A375 (cell line): ENCODE measurements at places on chromosomes 1 and 21. TPM values are rescaled to one million over a fixed set of nuclear protein-coding genes. Genes with fewer than 3 reads are reported as not detected.

SLC6A17 gene
- 0.13 and 0.26 TPM in 2 replicates for total RNA-seq

RAB29 gene
- 13.6 and 16.4 TPM in 2 replicates for total RNA-seq

DNAJC8 gene
- 65.2 and 65.5 TPM in 2 replicates for total RNA-seq

SGIP1 gene
- total RNA-seq, result 0.60 TPM in 1 of 2 replicates, not detected in the other

RGS1 gene
- not detected in 2 replicates for total RNA-seq

AGBL4 gene
- total RNA-seq, result 0.61 TPM in 1 of 2 replicates, not detected in the other

SPRR1A gene
- not detected in 2 replicates for total RNA-seq

ZNF326 gene
- 6.3 and 9.5 TPM in 2 replicates for total RNA-seq

OR10J4 gene
- not detected in 2 replicates for total RNA-seq

PYCR2 gene
- 122 and 138 TPM in 2 replicates for total RNA-seq

PTGFR gene
- total RNA-seq, result 0.13 and 0.91 TPM in 2 replicates

SLC2A1 gene
- 204 and 221 TPM in 2 replicates for total RNA-seq
